ENCODE measurements at places on chromosomes 5 and 9. TPM values are rescaled to one million over a fixed set of nuclear protein-coding genes. Genes with fewer than 3 reads are reported as not detected.

GRCh38 chr9:125254231-125254630 is 7.4 kb upstream of the GAPVD1 start:
- DNase-seq: no peak

DNA sequence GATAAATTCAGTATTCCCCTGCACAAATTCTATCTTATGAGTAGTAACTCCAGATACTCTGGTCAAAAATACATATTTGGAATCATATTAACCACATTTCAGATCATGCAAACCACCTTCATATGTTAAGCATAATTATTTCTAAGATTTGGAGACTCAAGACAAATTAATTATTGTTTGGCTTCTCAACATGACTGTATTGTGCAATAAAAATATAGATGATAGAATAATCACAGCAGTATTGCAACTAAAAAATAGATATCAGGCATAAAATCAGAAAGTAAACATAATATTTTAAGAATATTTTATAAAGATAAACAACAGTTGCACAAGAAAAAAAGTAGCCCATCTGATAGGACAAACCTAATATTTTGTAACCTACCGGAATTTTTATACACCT is 1767.6 kb upstream of the NUDT12 start:
- DNase-seq: no peak

- no peak for DNase-seq
Measured at GRCh38 chr9:128495296-128495695, 9.2 kb upstream of the GLE1 start.

The FYB1 gene
- polyA plus RNA-seq: 4.8 TPM

- no peak for DNase-seq
Measured at GRCh38 chr9:112170968-112171367, 4.1 kb downstream of the SUSD1 start.

The TMEM141 gene
- polyA plus RNA-seq: 77.3 TPM

- peak; percentile 49 for DNase-seq
Measured at GRCh38 chr5:80937584-80938356, 22.4 kb upstream of the RASGRF2 start.

The PCDHA11 gene
- polyA plus RNA-seq: 0.18 TPM

GRCh38 chr5:149801307-149801990 is 71.3 kb downstream of the PPARGC1B start:
- DNase-seq: no peak

DNA sequence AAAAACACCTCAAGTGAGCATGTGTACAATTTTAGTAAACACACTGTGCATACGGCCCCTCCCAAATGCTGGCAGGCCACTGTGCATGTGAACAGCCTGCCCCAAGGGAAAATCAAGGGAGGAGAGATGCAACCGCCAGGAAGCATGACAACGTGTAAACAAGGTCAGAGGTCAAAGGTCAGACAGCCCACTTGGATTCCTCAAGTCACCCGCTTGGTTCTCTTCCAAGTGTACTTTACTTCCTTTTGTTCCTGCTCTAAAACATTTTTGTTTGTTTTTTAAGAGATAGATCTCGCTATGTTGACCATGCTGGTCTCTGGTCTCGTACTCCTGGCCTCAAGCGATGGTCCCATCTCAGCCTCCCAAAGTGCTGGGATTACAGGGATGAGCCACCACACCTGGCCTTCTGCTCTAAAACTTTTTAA is 126.7 kb upstream of the SHB start:
- no peak for DNase-seq

The OTP gene
- polyA plus RNA-seq: not detected

DNA sequence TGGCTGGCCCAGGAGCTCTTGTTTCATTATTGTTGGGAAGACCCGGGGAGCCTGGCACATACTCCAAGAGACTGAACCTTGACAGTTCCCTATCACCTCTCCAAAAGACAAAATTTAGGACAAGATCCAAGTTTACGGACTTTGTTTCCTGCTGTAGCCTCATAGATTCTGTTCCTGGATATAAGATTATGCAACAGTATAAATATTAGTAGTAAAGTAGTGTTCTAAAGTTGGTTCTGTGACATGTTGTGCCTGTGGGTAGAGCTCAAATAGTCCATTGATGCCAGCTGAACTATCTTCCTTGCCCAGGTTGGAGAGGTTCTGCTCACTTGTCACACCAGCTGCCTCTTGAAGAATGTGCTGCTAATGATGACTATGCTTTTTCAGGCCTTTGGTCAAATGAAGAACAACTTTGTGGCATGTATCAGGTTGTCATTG is 430.2 kb downstream of the DMAC1 start:
- DNase-seq: no peak

Measured in renal pelvis (tissue), 12 donors.